ENCODE measurements at places on chromosomes 6 and 20.

GRCh38 chr6:81774542-81774941 is 22.1 kb upstream of the TENT5A start:
- DNase-seq, result no peak

- no peak for DNase-seq
These were observed 100.1 kb upstream of the CCDC28A start for GRCh38 chr6:138673346-138674014.

DNA sequence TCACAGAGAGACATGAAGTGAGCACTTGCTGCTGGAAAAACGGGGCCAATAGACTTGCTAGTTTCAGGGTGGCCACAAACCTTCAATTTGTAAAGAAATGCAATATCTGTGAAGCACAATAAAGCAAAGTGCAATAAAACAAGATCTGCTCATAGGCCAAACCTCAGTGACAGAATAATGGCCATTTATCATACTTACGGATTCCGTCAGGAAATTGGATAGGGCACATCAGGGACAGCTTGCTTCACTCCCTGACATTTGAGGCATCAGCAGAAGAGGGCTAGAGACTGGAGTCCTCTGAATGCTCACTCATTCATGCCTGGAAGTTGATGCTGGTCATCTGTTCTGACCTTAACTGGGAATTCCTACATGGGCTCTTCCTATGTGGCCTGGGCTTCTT is 165.5 kb upstream of the OPRM1 start:
- no peak for DNase-seq

DNA sequence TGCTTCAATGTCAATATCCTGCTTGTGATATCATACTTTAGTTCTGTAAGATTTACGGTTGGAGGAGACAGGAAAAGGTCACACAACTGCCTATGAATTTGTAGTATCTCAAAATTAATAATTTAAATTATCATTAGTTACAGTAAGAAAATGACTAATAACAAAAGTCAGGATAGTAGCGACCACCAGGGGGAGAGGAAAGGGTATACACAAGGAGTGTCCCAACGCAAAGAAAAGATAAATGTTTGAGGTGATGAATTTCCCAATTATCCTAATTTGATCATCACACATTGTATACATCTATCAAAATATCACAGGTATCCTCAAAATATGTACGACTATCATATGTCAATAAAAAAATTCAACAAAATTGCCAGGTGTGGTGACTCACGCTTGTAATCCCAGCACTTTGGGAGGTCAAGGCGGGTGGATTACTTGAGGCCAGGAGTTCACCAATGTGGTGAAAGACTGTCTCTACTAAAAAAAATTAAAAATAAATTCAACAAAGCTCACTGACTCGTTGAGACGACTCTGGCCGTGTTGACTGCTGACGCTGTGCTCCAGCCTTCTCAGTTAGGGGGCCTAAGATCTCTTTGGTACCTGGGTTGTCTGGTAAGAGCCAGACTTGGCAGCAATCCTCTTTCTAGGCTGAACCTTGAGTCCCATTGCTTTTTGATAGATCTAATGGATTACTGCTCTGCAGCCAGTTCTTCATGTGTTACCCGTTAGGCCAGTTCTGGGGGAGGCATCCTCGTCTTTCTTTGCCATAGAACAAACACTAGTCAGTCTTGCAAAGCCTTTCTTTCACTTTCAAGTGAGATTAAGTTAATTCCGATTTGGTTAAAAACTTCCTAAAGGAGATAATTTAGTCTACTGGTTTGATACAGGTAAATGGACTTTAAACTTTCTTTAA is 9.0 kb upstream of the OVOL2 start:
- DNase-seq, result no peak

- DNase-seq, result peak; percentile 17
These were observed 4.8 kb upstream of the SRSF12 start for GRCh38 chr6:89122625-89123024.

DNA sequence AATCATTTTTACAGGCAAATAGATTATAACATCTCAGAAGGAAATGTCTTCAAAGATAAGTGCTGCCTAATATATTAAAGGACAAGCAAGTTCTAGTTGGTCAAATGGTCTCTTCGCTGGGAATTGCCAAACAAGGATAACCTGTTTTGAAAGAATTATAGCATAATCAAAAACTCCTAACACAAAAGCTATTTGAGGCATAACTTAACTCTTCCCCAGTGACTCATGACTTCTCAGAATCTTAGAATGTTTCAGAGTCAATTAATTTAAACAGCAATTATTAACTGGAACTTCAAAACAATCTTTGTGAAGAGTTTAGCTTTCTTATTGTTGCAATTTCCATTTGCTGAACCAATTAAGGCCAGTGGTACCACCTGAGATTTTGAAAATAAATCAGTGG is 126.6 kb downstream of the MTFR2 start:
- DNase-seq, result no peak
